Activated CD8-positive, alpha-beta memory T cell treated with anti-CD3 and anti-CD28 coated beads for 48 hours (primary cell): ENCODE measurements at places on chromosomes 6 and 20.

DNA sequence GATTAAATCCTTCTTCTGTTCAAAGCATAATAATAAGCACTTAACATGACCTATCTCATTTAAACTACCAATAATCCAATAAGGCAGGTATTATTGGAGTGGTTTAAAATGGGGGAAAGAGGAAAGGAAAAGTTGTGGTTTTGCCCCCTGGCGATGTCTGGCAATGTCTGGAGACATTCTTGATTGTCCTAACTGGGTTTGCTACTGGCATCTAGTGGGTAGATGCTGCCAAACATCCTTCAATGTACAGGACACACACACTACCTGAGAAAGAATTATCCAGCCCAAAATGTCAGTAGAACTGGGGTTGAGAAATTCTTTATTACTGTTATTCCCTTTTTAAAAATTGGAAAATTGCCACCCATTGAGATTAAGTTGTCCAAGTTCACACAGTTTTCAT is 25.2 kb upstream of the SRSF6 start:
- DNase-seq = no peak

- DNase-seq = no peak
These were observed 80.2 kb upstream of the OPRM1 start for GRCh38 chr6:153958860-153959259.

- no peak for DNase-seq
These were observed 165.4 kb upstream of the CITED2 start for GRCh38 chr6:139539852-139540251.

GRCh38 chr6:31836047-31836473 is 8.5 kb downstream of the HSPA1B start:
- DNase-seq = no peak

DNA sequence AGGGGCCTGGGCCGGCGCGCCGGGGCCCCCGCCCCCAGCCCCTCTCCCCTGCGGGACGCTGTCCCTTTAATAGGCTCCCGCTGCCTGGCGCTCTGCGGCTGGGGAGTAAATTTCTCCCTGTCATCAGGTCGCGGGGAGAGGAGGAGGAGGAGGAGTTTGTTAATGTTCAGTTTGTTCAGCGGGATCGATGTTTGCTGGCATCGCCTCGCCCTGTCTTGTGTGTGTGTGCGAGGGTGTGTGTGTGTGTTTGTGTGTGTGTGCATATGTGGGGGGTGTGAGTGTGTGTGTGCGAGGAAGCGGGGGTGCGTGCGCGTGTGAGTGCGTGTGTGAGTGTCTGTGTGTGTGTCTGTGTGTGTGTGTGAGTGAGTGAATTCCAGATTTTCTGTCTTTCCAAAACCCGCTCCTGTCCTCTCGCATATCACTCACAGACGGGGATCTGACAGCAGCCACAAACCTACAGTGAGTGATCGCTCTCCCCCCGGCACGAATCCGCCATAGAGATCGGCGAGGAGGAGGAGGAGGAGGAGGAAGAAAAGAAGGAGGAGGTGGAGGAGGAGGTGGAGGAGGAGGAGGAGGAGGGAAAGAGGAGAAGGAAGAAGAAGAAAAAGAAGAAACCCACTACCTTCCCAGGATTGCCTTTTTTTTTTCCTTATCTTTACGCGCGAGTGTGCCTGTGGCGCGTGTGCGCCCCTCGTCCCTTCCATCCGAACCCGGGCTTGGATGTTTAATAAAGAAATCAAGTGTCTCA is at the start of gene TSHZ2:
TSS of gene TSHZ2 (plus strand) at position 169 of the 748 bp plus-strand sequence. CDS start 936 bp downstream, outside the sequence.
- DNase-seq = no peak

GRCh38 chr6:165616116-165616515 is 46.9 kb downstream of the PDE10A start:
- no peak for DNase-seq

GRCh38 chr20:37882961-37883712 is 19.8 kb upstream of the VSTM2L start:
- no peak for DNase-seq

GRCh38 chr6:163877877-163878639 is 463.5 kb downstream of the QKI start:
- no peak for DNase-seq

DNA sequence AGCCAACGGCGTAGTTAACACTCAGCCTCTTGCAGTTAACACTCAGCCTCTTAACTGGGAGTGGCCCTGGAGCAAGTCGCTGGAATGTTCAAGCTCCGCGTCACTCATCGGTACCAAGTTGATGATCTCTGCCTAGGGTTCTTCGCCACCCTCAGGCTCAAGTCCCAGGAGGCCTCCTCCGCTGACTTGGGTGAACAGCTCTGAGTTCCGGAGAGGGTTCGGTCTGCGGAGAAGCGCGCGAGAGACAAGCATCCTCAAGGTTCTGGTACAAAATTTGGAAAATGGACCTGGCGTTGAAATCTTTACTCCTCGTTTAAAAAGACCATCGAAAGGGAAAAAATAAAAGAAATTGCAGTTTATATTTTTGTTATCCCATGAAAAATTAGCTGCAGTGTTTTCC is 876 bp upstream of the DSP start:
- no peak for DNase-seq

DNA sequence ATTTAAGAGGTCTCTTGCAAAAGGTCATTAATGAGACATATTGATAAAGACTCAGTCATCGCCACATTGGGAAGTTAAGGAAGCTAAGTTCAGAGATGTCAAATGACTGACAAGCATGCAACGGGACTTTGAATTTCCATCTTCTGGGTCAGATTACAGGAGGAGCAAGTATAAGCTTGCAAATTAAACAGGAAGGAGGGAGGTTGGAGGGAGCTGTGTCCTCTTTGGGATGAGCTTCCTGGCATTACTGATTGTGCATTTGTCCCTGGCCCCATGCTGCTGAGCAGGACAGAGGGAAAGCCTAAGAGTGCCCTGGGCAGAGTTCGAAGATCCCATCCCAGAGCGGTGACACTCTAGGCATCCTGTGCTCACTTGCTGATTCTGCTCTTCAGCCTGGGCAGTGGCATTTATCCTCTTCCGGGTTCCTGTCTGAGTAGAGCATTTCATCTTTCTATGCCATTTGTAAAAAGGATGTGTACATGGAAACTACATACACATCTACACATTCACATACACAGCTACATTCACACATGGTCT is 40.5 kb downstream of the SLC22A1 start:
- no peak for DNase-seq

GRCh38 chr6:2579804-2580570 is 170.7 kb downstream of the MYLK4 start:
- no peak for DNase-seq

- no peak for DNase-seq
These were observed 23.6 kb downstream of the IL17A start for GRCh38 chr6:52209770-52210169.
